ENCODE measurements at places on chromosomes 6 and 20. TPM values are rescaled to one million over a fixed set of nuclear protein-coding genes. Genes with fewer than 3 reads are reported as not detected.

- H3K4me1 ChIP-seq, result no peaks in the 10 kb centered on the region
- no peak overlapping the region for H3K27ac ChIP-seq
- no peak for DNase-seq
- H3K4me3 ChIP-seq, result no peak overlapping the region
- no peaks in the 10 kb centered on the region for H3K36me3 ChIP-seq
These were observed 85.0 kb upstream of the BMP5 start for GRCh38 chr6:55960344-55960743.

Gene AVP
- total RNA-seq, result not detected

Gene MROH8
- total RNA-seq, result 3.3 TPM

Gene RBBP8NL
- total RNA-seq, result 8.7 TPM

DNA sequence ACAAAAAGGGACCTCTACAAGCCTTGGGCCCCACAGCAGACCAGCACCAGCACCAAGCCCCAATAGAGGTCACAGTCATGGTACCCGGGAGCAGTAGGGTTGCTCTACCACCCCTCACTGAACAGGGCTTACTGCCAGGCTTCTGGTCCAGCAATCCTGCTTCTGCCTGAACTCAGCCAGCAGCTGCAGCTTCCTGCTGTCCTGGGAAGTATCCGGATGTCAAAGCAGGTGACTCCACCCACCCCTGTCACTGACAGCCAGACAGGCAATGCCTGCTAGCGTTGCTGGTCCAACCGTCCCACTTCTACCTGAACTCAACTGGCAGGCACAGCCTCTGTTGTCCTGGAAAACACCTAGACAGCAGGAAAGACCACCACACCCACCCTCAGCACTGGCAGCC is 47.0 kb upstream of the PCSK2 start:
- H3K27me3 ChIP-seq, result no peaks in the 10 kb centered on the region
- no peaks in the 10 kb centered on the region for H3K4me1 ChIP-seq

DNA sequence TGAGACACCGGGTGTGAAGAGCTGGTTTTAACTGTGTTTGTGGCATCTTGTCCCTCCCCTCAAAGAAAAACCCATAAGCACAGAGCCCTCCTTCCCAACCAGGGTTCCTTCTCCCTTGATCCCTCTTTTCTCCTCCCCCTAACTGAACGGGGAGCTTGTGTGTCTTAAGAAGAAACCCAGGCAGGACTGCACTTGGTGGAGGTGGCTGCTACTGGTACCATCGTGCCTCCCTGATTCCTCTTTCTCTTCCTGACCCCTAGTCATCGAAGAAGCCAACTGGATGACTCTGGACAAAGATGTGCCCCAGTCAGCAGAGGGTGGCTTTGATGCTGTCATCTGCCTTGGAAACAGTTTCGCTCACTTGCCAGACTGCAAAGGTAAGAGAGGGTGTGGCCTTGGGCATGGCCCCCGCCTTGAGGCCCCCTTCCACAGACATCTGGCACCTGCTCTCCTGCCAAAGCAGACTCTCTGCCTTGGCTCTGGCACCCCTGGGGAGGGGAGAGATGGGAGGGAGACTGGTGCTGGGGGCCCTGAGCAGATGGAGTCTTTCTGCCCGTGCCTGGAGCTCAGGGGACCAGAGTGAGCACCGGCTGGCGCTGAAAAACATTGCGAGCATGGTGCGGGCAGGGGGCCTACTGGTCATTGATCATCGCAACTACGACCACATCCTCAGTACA is 2.1 kb downstream of the GNMT start:
- no peak for DNase-seq
- no peak overlapping the region for H3K4me3 ChIP-seq
- peaks cover 11% of the 10 kb centered on the region for H3K4me1 ChIP-seq
- H3K27ac ChIP-seq, result no peak overlapping the region

DNA sequence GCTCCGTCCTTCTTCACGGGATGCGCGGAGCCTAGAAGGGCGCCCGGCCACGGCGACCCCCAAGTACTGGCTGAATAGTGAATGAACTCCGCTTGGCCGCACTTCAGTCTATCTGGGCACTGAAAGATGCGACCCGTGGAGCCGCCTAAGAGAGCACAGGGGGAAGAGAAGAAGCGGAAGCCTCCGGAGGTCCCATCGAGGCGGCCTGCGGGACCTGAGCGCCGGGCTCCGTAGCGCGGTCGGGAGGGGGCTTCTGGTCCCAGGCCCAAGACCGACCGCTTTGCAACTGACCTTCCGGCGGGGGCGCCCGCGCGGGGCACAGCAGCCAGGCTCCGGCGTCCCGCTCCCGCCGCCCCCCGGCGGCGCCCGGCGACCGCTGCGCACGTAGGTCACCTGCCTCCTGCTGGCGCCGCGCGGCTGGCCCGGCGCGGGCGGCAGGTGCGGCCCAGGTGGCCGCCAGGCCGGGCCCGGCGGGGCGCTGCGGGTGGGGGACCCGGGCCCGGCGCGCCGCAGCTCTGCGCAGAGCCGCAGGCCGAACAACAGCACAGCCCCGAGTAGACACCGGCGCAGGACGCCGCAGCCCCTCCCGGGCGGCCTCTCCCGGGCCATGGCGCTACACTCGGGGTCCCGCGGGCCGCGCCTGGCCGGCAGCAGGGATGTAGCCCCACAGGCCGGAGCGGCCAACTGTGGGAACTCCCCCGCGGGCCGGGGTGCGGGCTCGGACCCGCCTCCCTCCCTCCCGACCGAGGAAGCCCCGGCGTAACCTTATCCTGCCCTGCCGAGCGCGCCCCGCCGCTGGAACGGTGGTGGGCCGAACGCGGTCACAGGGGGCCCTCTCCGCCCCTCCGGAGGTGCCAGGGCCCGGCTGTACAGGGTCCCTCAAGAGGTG is at the start of gene METTL24:
Gene METTL24, minus strand, starts transcription at position 686 of the 889 bp plus-strand sequence. Its CDS starts 77 bp downstream, at position 609.
- no peak within 1 kb of the TSS for H3K4me3 ChIP-seq
- H3K27me3 ChIP-seq, result peaks cover 23% of the 10 kb centered on the region
- no peaks in the 10 kb centered on the region for H3K36me3 ChIP-seq
- DNase-seq, result no peak
- no peaks in the 10 kb centered on the region for H3K4me1 ChIP-seq
- no peak within 1 kb of the TSS for H3K27ac ChIP-seq

DNA sequence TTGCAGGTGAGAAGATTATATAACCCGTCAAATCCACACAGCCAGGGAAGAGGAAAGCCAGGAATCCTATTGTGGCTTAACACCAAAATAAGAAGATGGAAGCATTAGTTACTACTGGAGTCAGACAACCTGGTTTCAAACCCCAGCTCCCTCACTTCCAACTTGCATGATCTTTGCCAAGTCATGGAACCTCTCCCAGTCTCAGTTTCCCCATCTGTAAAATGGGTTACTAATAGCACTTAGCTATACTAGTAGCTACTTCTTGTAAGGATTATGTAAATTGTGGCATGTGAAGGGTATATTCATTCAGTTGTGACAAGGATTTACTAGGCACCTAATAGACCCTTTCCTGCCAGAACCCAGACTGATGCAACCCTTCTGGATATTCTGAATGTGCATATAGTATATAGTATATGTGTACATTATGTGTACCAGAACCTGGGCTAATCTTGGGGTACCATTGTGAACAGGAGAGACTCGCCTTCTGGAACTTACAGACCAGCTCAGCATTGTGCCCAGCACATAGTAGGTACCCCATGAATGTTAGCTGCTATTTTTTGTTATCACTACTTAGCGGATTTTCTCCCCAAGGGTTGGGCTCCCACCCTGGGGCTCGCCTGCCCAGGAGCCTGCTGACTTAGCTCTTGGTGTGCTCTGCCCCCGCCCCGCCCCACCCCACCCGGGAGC is 50.3 kb downstream of the JPH2 start:
- H3K4me3 ChIP-seq, result no peak overlapping the region
- no peaks in the 10 kb centered on the region for H3K4me1 ChIP-seq
- no peak overlapping the region for H3K27ac ChIP-seq
- H3K36me3 ChIP-seq, result no peaks in the 10 kb centered on the region

GRCh38 chr6:19303383-19303782 is 533.8 kb upstream of the ID4 start:
- H3K4me1 ChIP-seq, result peaks cover 23% of the 10 kb centered on the region
- no peaks in the 10 kb centered on the region for H3K36me3 ChIP-seq
- H3K27ac ChIP-seq, result no peak overlapping the region

DNA sequence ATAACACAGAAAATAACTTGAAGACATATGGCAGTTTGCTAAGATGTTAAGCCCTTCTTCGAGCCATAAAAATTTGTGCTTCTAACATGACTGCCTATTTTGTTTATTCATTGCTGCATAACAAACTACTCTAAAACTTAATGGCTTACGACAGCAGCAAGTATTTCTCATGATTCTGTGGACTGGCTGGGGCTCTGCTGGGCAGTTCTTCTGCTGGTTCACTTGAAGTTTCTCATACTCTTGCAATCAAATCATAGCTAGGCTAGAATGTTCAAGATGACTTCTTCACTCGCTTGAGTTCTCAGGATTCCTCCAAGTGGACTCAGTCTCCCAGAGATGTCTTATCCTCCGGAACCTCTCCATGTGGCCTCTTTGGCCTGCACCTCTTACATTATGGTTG is 33.4 kb downstream of the CENPW start:
- H3K4me3 ChIP-seq, result no peak overlapping the region
- H3K27ac ChIP-seq, result no peak overlapping the region
- H3K4me1 ChIP-seq, result no peaks in the 10 kb centered on the region
- DNase-seq, result no peak

- no peak for DNase-seq
- H3K4me3 ChIP-seq, result peak overlapping the region; percentile 98
- H3K27me3 ChIP-seq, result no peaks in the 10 kb centered on the region
- 0 out of 2 replicates have a peak overlapping the region, but pooled peaks have one; percentile 86 for H3K27ac ChIP-seq
These were observed 589 bp downstream of the RNF5 start for GRCh38 chr6:32178547-32179440.

GRCh38 chr6:85429346-85429745 is 20.5 kb upstream of the NT5E start:
- H3K27ac ChIP-seq, result no peak overlapping the region
- H3K27me3 ChIP-seq, result no peaks in the 10 kb centered on the region
- no peaks in the 10 kb centered on the region for H3K36me3 ChIP-seq
- no peak for DNase-seq
- no peak overlapping the region for H3K4me3 ChIP-seq

DNA sequence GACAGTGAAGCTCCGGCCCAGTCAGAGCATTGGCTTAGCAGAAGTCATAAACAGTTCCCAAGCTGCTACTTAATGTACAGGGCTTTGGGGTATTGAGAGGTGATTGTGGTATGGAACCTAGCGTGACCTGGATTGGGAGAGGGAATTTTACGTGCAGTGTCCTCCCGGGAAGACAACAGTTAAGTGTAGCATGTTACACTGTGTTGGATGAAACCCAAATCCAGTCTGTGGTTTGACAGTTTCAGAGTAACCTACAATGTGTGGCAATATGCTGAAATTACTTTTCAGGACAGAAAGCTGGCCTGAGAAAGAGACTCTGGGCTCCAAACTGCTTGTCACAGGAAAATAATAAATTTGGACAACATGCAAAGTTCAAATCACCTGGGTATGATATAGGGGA is 28.1 kb upstream of the RALGAPA2 start:
- peaks cover 72% of the 10 kb centered on the region for H3K27me3 ChIP-seq
- no peaks in the 10 kb centered on the region for H3K4me1 ChIP-seq
- no peak overlapping the region for H3K4me3 ChIP-seq
- no peaks in the 10 kb centered on the region for H3K36me3 ChIP-seq
- DNase-seq, result no peak

DNA sequence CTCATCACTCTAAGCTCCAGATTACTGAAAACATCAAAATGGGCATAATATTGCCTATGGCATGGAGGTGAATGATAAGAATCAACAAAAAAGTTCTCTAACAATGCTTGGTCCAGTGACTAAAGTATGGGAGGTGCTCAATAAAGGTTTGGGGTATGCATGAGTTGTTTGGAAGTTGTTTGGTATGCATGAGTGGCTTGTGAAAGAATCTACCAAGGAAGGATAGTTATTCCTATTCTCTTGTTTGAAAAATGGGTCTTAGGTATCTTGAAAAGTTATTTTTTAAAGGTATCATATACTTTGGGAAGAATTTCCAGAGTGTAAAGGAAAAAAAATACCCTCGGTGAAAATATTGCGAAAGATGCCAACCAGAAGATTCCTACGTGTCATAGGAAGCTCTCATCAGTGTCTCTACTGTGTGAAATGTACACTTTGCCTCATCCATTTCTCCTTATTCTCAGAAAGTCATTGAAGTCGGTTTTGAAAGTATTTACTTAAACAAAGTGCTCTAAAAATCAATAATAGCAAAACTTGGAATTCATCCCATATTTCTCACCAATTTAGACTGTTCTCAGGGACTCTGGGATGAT is 449.8 kb downstream of the ADGRB3 start:
- no peaks in the 10 kb centered on the region for H3K4me1 ChIP-seq
- no peaks in the 10 kb centered on the region for H3K27me3 ChIP-seq
- no peak overlapping the region for H3K27ac ChIP-seq
- DNase-seq, result no peak
- no peak overlapping the region for H3K4me3 ChIP-seq

DNA sequence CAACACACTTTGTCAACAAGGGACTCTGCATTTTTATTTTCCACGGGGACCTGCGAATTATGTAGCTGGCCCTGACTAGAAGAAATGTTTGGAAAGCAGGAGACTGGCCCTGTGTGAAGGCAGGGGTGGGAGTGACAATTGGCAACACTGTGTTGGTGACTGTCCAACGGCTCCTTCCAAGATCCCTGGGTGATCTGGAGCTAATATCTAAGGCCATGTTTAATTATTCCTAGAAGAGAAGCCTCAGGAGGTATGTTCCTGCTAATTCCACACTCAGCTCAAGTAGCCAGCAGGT is 13.7 kb downstream of the SLC22A23 start:
- no peaks in the 10 kb centered on the region for H3K27me3 ChIP-seq
- no peak overlapping the region for H3K27ac ChIP-seq

Gene NXT1
- total RNA-seq, result 29.8 TPM

- no peak overlapping the region for H3K27ac ChIP-seq
- no peaks in the 10 kb centered on the region for H3K27me3 ChIP-seq
- 0 out of 2 replicates have a peak, but pooled peaks cover 9% of the 10 kb centered on the region for H3K4me1 ChIP-seq
These were observed 47.8 kb downstream of the CARMIL1 start for GRCh38 chr6:25326960-25327359.
